ENCODE measurements at places on chromosomes 1 and 21.
A peak's percentile ranks its signal among the peaks of the same experiment; 100 is the strongest.

DNA sequence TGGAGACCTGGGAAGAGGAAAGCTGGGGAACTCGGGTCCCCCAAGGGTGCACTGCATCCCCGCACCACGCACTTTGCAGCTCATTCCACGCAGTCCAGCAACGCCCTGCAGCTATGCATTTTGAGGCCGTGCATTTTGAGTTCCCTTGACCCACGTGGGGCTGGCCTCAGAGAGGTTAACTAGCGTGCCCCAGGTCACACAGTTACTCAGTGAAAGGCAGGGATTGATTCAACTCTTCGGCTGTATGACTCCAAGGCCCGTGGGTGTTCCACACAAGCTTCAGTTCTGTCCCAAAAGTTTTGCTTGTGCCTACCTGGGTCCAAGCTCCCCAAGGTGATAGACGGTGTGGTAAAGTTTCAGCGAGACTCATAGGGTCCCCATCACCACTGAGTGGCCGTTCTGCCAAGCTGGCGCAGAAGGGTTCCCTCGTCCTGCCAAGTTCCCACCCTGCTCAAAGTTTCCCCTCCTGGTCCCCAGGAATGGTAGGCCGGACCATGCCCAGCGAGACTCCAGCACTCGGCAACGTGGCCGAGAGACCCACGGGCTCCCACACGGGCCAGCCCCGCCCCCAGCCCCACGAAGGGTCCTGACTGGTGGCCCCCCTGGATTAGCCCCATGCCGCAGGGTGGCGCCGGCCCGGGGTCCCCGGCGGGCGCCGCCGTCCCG is 611 bp downstream of the HSPG2 start:
- DNase-seq, result peak; percentile 40

GRCh38 chr1:237353918-237354317 is 311.9 kb downstream of the RYR2 start:
- DNase-seq, result no peak

- DNase-seq, result no peak
Measured at GRCh38 chr1:24111262-24111995, 506 bp downstream of the MYOM3 start.

DNA sequence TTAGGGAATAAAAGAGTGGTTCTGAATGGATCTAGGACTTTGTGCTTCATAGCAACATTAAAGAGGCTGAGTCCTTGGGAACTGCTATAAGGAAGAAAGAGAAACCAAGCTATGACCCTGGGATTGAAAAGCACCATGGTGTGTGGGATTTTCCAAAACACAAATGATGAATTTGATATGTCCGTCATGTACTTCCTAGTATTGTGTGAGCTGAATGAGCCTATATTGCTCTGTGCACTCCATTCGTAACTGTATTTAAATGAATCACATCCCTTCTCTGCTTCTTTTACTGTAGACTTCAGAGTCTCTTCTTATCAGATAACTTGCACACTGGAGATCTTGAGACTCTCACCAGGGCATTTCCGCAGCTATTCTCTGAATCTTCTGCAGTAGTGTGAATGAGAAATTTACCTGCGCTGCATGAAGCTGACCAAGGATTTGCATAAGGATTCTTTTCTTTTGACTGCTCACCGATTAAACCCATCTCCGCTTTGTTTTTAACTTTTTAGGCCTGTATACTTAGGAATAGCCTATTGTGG is 23.1 kb upstream of the OR10J4 start:
- no peak for DNase-seq

GRCh38 chr1:240831922-240832321 is 220.0 kb upstream of the GREM2 start:
- no peak for DNase-seq

DNA sequence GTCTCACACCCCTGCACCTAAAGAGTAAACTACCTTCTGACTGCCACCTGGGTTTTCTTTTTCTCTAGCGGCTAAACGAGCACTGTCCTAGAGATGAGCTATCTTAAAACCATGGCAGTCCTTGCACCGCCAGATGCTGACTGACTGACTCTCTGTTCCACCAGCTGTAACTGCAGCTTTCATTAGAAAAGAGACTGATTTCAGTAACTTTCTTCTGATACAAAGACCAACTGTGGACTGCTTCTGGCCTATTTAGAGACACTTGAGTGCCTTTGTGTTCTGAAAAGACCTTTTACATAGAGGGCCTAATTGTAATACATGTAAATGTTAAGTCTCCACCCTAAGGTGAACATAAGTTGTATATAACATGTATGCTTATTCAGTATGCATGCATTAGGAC is 152.5 kb downstream of the DISC1 start:
- no peak for DNase-seq

DNA sequence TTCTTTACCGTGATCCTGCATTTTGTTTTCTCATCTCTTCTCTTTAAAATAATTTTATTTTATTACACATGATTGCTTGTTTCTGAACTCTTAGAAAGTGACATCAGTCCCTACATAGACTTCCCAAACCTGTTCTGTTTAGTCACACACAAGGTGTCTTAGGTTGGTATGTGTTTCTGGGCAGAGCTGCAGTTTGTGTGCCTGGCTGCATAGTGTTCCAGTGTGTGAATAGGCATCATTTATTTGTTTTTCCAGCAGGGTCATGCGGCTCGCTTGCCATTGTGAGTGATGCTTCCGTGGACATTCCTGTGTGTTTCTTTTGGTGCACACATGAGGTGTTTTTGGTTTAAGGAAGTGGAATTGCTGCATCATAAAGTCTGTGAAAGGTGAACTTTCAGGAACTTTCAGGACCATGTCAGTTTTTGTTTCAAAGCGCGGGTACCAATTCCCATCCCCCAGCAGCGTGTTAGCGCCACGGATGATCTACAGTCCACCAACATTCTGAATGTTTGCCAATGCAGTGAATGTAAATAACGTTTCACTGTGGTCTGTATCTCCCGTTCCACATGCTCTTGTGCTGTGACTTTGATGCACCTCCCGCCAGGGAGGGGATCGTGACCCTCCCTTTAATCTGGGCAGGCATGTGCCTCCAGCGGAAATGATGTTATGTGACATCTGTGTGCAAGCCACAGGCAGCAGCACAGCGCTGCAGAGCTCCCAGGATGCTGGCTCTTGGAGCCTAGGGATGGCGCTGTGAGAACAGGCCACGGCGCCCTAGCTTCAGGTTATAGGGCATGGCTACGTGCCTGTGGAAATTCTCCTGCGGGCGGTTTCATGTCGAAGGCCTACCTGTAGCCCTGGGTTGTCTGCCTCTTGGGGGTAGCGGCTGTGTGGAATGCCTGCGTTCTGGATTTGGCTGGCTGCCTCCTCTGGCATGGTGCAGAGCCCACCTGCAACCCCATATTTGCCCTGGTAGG is 144.6 kb upstream of the COL6A1 start:
- no peak for DNase-seq

DNA sequence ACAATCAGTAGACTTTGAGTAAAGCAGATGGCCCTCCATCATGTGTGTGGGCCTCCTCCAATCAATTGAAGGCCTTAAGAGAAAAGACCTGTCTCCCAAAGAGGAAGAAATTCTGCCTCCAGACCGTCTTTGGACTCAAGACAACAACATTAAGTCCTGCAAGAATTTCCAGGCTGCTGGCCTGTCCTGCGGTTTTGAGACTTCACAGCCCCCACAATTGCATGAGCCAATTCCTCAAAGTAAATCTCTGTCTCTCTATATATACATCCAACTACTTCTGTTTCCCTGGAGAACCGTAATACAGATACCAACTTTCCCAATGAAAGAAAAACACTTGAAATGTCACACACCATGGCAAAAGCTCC is 16.4 kb downstream of the REG4 start:
- DNase-seq, result no peak

GRCh38 chr1:235972311-235972689 is 92.6 kb downstream of the NID1 start:
- no peak for DNase-seq

GRCh38 chr1:83552820-83553219 is 446.1 kb downstream of the TTLL7 start:
- DNase-seq, result no peak

Measured in activated T-cell treated with anti-CD3 and anti-CD28 coated beads, Interleukin-2, amount 50 U/mL, for 48 hours (primary cell).